ENCODE measurements at places on chromosomes 7 and 10.

- DNase-seq, result no peak
Observed at GRCh38 chr10:30018496-30018895, 40.9 kb downstream of the JCAD start.

DNA sequence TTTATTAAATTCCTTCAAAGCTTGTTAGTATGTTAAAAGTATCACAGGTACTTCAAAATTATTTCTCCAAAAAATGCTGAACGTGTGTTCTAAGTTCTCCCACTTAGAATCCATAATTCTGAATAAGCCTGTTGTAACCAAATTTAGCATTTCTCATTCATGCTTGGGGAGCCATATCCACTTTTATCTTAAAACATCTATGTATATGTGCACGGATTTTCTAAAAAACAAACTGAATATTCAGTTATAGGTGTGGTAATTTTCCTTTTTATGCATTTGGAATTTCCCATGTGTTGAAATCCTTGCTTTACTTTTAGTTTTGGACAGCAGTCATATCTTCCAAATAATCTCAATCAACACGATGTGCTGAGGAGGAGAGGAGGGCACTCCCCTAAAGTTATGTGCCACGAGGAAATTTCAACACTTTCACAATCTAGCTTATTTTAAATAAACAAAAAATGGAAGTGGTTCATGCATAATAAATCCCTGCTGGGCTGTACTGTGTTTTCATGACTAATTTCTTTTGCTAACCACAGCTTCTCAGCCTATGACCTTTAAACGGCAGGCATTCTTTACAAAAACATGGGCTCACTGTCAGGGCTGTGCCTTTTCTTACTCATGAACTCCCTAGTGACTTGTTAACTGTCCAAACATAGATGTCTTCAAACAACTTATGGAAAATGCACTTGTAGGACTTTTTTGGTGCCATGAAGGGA is 380.3 kb upstream of the SEMA3C start:
- no peak for DNase-seq

- DNase-seq, result no peak
Observed at GRCh38 chr7:79692015-79692414, 238.5 kb upstream of the MAGI2 start.

- DNase-seq, result no peak
Observed at GRCh38 chr10:103836273-103836672, 19.1 kb downstream of the SH3PXD2A start.

- DNase-seq, result no peak
Observed at GRCh38 chr10:100607439-100607838, 71.7 kb downstream of the HIF1AN start.

DNA sequence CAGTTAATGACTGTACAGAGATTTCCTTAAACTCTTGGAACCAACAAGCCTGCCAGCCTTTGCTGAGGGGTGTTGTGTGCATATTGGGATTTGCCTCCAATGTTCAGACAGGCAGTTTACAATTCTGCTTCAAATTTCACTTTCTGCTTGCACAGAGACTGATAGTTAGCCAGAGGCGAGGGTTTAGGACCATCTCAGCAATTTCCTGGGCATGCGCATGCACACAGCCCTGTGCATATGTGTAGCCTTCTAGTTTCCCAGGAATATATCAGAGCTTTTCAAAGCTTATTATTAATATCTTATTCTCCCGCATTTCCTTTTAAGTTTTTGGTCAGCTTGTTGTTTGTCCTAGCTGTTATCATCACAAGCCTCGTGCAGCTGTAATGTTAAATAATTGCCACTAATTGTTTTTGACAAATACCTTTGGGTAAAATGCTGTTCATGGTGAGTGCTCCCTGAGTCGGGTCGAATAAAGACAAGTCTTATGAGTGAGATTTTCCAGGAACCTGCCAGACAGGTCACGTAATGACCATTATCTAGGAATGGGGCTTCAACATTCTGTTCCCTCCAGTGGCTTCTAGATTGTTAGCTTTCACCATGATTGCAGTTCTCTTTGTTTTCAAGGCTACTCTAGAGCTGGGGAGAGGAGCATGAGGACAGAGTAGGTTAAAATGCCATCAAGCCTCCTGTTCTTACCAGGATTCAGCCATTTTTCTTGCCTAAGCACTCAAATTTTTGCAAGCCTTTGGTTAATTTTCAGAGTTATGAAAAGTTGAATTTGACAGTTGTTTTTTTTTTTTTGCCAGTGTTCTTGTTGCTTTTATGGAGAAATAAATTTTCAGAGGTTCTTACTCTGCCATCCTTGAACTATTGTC is 24.1 kb upstream of the DNAJC1 start:
- DNase-seq, result no peak

- no peak for DNase-seq
Observed at GRCh38 chr7:117001283-117001682, 48.0 kb downstream of the ST7 start.

GRCh38 chr7:154306036-154306435 is 253.8 kb downstream of the DPP6 start:
- no peak for DNase-seq

- DNase-seq, result no peak
Observed at GRCh38 chr10:75449382-75450074, 18.1 kb downstream of the LRMDA start.

- no peak for DNase-seq
Observed at GRCh38 chr10:48653944-48654698, 30.6 kb upstream of the WDFY4 start.

- DNase-seq, result no peak
Observed at GRCh38 chr7:29607889-29608288, 44.3 kb downstream of the PRR15 start.

DNA sequence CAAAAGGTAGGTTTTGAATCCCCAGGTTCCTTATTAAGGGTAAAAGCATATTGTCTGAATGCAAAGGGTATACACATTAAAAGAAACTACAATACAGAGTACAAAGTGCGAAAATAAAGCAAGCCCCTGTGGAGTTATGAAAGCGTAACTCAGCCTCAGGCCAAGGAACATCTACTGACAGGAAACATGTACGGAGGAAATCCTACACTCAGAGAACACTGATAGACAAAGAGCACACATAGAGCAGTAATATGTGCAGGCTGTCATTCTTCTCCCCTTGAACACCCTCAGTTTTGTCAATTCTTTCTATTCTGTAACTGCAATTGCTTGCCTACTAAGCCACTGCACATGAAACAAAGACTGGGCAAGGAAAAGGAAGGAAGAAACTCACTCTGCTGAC is 150.2 kb downstream of the DGKB start:
- DNase-seq, result no peak

DNA sequence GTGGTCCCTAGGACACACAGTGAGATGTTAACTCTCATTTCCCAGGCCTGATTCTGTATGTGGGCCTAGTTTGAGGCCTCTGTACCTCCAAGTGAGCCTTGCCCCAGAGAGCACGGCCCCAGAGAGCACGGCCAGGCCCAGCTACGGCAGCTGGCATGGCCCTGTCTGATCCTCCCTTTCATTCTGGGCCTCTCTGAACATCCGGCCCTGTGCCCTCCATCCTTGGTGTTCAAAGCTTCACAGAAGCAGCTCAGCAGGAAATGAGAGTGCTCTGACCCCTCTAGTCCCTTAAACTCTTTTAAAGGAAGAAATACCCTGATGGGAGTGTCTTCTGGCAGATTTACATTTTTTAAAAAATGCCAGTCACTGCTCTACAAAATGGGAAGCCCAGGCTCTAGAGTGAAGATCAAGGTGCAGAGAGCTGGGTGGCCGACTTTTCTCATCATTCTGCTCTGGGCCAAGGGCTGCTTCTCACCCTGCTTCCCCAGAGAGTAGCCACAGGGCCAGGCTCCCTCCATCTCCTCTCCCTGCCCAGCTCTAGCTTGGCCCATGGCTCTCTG is 171.9 kb downstream of the RPS24 start:
- no peak for DNase-seq

DNA sequence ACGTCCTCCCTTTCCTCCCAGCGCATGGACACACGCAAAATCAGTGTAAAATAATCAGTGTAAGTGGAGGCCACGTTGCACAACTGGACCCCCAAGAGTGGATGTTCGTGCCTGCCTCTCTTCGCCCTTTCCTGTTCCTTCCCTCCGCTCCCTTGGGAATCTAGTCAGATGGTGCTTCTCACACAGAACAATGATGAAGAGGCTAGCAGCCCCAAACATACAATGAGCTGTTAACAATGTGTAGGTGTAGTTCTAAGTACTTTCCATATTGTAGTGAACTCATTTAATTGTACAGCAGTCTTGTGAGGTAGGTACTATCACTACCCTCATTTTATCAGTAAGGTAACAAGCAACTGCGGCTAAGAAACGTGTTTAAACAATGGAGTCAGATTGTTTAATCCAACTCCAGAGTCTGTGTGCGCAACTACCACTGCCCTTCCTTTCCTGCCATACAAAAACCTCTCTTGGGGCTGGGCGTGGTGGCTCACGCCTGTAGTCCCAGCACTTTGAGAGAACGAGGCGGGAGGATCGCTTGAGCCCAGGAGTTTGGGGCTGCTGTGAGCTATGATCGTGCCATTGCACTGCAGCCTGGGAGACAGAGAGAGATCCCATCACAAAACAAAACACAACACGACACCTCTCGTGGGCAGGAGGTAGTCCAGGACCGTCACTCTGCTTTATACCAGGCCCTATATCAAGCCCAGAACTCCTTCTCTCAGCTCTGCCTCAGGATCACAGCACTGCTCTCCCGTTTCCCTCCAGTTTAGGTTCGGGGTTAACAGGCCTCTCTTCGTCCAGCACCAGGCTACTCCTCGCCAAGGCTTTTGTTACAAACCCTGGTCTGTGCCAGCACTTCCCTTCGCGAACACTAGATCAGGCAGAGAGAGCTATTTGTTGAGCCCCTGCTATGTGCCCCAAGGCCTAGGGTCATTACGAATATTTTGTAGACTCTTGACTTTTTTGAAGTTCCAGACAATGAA is 1.1 kb downstream of the FKBP9 start:
- DNase-seq, result no peak

DNA sequence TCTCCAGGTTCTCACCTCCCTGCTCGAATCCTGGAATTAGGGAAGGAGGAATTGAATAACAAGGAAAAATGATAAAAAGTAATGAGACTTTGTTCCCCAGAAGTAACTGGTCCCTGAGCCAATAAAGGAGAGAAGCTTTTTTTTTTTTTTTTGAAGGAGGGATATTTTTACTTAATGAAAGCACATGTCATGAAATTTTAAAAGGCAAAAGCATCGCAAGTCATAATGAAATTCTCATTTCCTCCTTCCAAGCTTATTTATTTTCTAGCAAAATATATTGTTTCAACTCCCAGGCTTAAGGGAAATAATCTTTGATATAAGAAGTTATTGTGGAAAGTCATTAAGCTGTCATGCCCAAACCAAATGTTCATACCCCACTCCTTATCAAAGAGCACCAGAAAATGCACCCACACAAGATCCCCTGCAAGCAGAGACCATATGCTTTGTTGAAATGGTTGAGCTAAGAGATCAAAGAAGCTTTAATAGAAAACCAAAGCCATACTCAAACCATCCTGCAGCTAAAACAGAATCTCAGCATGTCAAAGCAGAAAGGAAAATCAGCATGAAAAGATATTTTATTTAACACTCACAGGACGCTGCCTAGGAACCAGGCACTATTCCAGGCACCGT is 16.7 kb upstream of the ABCC2 start:
- DNase-seq, result no peak

DNA sequence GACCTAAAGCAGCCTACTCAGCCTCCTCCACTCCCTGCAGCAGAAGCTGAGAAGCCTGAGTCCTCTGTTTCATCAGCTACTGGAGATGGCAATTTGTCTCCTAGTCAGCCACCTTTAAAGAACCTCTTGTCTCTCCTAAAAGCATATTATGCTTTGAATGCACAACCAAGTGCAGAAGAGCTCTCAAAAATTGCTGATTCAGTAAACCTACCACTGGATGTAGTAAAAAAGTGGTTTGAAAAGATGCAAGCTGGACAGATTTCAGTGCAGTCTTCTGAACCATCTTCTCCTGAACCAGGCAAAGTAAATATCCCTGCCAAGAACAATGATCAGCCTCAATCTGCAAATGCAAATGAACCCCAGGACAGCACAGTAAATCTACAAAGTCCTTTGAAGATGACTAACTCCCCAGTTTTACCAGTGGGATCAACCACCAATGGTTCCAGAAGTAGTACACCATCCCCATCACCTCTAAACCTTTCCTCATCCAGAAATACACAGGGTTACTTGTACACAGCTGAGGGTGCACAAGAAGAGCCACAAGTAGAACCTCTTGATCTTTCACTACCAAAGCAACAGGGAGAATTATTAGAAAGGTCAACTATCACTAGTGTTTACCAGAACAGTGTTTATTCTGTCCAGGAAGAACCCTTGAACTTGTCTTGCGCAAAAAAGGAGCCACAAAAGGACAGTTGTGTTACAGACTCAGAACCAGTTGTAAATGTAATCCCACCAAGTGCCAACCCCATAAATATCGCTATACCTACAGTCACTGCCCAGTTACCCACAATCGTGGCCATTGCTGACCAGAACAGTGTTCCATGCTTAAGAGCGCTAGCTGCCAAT is 202.2 kb downstream of the ZEB1 start:
- no peak for DNase-seq

- DNase-seq, result no peak
Observed at GRCh38 chr10:112981553-112981952, 31.5 kb downstream of the TCF7L2 start.

DNA sequence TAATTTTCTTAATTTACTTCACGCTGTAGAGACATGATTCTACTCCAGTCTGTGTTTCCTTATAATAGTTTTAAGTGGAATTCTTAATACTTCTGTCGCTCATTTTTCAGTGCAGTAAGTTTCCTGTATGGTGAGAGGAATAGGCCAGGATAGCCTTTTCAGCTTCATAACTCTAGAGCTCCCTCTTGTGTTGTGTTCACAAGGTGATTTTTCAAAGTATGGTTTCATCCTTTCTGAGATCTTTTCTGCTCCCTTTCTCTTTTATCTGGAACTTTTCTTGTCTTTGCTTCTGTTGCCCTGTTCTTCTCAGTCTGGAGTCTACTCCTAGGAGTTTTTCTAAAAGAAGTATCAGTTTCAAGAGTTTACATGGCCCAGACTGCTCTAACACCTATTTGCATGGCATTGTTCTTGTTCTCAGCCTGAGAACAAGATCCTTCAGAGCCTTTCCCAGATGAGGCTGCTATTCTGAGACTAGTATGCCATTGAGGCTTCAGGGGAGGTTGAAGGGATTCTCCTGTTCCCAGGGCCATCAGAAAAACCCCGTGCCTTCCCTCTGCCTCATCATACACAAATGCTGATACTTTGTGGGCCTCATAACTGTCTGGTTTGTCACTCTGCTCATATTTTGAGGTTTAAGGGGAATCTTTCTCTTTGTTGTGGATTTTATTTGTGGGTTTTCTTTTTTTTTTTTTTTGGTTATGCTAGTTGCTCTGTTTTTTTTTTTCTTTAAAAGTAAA is 21.8 kb downstream of the NET1 start:
- DNase-seq, result peak; percentile 41

GRCh38 chr10:16363741-16364140 is 73.1 kb upstream of the PTER start:
- DNase-seq, result no peak

- no peak for DNase-seq
Observed at GRCh38 chr7:141167381-141167964, 93.6 kb downstream of the TMEM178B start.

DNA sequence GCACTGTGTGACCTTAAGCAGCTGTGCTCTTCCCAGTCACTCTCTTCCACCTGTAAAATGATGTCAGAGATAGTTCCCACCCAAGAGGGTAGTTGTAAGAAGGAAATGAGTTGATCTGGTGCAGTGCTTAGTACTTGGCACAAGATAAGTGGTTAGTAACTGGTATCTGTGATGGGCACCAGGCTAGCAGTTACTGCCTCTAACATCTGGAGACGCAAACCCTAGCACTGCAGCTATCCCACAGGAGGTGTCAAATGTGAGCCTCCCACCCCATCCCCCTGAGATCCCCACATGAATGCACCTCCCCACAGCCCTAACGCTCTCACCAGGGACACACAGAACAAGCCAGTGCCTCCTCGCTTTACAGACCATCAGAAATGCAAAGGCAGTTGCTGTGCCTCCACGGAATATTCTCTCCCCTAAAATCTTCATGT is 72.0 kb downstream of the KCNMA1 start:
- no peak for DNase-seq

All from stimulated activated naive CD4-positive, alpha-beta T cell (primary cell).